ENCODE measurements at places on chromosomes 4 and X.

DNA sequence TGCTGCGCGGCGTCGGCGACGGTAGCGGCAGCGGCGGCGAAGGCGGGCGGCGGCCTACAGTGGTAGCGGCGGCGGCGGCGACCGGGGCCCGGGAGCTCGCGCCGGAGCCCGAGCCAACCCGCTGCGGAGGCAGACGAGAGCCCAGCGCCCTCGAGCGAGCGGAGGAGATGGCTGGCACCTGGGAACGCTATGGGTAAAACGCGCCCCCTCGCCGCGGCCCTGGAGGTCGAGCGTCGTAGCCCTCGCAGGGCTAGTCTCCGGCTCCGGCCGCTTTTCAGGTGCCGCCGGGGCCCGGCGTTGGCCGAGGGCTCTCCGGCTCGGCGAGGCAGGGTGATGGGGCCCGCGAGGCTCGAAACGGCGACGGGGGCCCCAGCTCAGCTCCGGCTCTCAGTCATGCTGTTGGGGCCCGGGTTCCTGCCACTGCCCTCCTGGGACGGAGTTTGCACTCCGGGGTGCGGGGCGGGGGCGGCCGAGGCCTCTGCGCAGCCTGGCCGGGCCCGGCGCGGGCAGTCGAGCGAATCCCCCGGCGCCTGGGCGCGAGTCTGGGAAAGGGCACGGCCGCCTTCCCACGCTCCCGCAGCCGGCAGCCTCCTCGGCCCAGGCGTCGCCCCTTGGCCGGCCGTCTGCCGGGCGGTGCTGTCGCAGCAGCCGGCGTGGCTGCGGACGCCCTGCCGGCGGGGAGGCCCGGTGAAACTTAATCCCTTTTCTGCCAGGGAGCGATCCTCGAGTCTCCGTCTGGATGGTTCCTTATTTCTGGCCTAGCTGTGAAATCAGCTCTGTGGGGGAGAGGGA lies 768 bp downstream of the MID2 start:
- no peak for DNase-seq

- DNase-seq = no peak
Observed at GRCh38 chr4:42357325-42357724, 40.0 kb upstream of the SHISA3 start.

- no peak for DNase-seq
Observed at GRCh38 chr4:75030649-75031235, 97.8 kb downstream of the PARM1 start.

DNA sequence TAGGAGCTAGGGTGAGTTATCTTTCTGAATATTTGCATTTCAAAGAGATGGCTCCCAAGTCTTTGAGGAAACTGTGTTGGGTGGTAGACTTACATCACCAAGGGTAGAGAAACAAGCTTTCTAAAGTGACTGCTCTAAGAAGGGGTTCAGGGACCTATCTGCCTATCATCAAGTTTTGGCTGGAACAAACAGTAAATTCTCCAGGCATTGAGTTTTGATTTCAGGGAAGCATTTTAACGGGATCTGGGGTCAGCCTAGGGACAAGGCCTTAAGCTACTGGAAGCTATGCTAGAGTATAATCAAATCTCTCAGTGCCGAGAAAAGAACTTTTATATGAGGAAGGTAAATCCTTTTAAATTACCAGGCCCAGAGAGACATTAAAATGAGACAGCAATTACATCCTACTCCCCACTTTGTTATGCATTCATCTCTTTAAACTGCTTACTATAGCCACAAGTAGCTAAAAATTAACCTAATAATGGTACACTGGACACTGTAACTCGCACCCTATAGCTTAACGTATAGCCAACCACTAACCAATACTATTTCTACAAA lies 2.0 kb upstream of the NUDT9 start:
- DNase-seq = no peak

- DNase-seq = no peak
Observed at GRCh38 chrX:10726647-10727046, 106.3 kb upstream of the MID1 start.

GRCh38 chr4:101801958-101802357 lies 11.4 kb downstream of the BANK1 start:
- DNase-seq = no peak

- DNase-seq = no peak
Observed at GRCh38 chrX:119502727-119503483, 34.7 kb downstream of the SLC25A5 start.

GRCh38 chr4:10005632-10006031 lies 15.7 kb downstream of the SLC2A9 start:
- DNase-seq = no peak

DNA sequence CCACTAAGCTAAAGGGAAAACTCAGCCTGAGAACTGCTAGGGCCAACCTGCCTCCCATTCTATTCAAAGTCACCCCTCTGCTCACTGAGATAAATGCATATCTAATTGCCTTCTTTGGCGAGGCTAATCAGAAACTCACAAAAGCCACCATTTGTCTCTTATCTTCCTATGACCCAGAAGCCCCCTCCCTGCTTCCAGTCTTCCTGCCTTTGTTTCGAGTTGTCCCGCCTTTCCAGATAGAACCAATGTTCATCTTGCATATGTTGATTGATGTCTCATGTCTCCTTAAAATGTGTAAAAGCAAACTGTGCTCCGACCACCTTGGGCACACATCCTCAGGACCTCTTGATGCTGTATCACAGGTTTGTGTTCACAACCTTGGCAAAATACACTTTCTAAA lies 459.8 kb downstream of the FSTL5 start:
- no peak for DNase-seq

DNA sequence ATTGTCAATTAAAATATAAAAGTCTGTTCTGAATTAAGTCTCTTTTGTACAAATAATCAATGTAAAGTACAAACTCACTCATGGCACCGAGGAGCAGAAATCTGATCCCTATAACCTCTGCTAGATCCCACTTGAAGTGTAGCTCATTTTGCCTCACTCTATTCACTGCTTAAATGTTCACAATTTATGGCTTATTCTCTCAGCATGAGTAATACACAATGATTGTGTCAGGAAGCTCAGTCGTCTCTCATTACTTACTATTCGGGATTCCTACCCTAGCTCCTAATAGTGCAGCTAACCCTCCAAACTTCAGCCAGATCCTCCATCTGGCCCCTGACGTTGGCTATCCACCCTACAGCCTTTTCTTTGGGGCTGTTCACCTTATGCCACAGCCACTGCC lies 4.7 kb upstream of the AMMECR1 start:
- DNase-seq = no peak

Measured in kidney glomerular epithelial cell (primary cell).